ENCODE measurements at places on chromosomes 1 and 21.

- no peak for DNase-seq
Measured at GRCh38 chr1:101136271-101136670, 100.5 kb upstream of the S1PR1 start.

- no peak for DNase-seq
Measured at GRCh38 chr1:210323957-210324356, 4.7 kb upstream of the HHAT start.

DNA sequence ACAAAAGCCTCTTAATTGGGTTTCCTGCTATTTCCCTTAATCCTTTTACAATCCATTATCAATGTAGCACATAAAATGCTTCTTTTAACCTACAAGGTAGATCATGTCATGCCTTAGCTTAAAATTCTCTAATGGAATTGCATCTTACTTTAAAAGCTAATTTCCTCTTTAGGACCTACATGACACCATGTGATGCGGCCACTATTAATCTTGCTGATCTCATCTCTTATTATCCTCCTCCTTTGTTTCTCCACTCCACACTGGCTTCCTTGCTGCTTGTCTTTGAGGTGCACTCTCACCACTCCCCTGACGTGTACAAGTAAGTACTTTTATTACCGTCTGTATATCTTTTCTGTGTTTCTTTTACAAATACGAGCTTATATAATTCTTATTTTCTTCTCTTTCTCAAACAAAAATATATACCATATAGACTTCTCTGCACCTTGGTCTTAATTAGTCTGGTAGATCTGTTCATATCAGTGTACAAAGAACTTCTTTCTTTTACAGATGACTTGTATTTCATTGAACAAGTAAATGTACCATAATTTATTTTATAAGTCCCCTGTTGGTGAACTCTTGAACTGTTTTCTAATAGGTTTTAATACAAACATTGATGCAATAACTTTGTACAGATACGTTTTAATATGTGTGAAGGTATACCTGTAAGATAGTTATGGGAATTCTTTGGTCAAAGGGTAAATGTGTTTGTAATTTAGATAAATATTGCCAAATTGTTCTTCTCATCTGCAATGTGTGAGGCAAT lies 28.2 kb downstream of the GPR88 start:
- DNase-seq, result no peak

- no peak for DNase-seq
Measured at GRCh38 chr1:207999274-207999915, 88.5 kb upstream of the CD34 start.

DNA sequence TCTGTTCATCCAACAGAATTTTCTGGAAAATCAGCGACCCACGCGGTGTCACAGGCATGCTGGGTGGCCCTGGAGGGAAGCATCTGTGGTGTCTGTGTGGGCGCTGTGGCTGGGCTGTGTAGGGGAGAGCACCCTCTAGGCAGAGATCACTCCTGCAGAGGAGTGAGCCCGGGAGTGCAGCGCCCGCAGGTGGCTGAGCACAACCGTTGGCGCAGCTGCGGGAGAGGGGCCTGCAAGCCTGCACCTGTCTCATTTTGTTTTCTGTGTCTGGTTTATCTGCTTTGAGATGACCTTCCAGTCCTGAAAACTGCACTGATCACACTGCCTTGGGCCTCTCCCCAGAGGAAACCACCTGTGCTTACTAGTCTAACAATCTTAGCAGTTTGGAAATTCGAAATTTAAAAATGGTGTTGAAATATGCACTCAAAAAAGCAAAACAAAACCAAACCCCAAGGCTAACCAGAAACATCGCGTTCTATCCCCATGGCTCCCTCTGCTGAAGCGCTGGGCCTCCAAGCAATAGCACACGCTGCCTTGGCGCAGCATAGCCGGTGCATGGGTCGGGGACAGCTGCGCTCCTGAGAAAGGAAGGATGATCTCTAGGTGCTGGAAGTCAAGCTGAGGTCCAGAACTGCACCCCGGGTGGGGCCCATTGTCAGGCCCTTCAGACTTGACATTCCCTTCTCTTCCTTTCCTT lies 4.8 kb downstream of the FAM3B start:
- DNase-seq, result peak; percentile 91

DNA sequence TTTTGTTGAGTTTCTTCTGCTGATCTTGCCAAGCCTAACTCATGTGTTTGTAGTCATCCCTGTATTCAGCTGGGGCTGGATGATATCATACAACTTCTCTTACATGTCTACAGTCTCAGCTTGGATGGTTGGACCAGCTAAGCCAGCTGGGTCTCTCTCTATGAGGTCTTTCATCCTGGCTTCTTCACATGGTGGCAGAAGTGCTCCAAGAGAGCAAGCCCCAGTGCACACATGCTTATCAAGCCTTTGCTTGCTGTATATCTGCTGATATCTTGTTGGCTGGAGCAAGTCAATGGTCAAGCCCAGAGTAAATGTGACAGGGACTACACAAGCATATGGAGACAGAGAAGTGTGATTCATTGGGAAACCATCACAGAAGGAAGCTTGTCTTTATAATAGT lies 29.2 kb upstream of the SLC44A5 start:
- no peak for DNase-seq

GRCh38 chr1:224498574-224499170 lies 64.1 kb upstream of the WDR26 start:
- DNase-seq, result no peak

GRCh38 chr21:27001526-27001925 lies 34.6 kb upstream of the ADAMTS5 start:
- DNase-seq, result no peak

- peak; percentile 82 for DNase-seq
Measured at GRCh38 chr1:231724876-231725647, 98.5 kb downstream of the DISC1 start.

- DNase-seq, result no peak
Measured at GRCh38 chr1:5508669-5509330, 483.4 kb downstream of the NPHP4 start.

GRCh38 chr1:245441689-245442088 lies 286.9 kb downstream of the KIF26B start:
- no peak for DNase-seq

- no peak for DNase-seq
Measured at GRCh38 chr1:99176753-99177152, 87.5 kb upstream of the PLPPR4 start.

GRCh38 chr1:153962088-153963029 lies 978 bp downstream of the SLC39A1 start:
- DNase-seq, result no peak

- DNase-seq, result no peak
Measured at GRCh38 chr1:34864759-34865158, 5.2 kb upstream of the SMIM12 start.
